ENCODE measurements at places on chromosomes 7 and 10. TPM values are rescaled to one million over a fixed set of nuclear protein-coding genes. Genes with fewer than 3 reads are reported as not detected.

- no peak for DNase-seq
These were observed 23.6 kb downstream of the TSPAN15 start for GRCh38 chr10:69474742-69475432.

DNA sequence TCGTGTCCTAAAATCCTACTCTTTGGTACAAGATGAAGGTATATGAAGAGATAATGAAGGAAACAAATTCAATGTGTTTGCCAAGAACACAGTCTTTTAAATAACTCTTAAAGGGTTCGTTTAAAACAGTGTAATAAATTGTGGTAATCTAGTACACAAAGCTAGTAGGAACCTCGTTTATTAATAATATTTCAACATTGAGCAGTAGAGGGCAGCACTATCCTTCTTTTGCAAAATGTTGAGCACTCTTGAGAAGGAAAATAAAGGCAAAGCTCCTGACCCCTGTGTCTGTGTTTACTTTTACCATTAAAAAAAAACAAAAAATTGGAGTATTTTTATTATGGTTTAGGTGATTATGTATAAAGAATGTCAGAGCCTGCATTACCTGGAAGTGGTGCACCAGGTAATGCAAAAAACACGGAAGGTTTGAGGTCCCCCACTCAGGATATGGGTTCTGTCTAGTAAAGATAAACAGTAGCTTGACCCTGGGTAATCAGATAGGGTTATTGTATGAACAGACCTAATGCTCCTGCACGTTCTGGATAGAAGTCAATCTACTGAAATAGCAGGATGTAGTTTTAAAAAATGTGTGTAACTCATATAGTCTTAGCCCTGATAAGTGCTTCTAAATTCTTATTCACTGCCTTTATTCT lies 5.7 kb upstream of the GOT1 start:
- DNase-seq: no peak

- DNase-seq: peak; percentile 18
These were observed 23.0 kb upstream of the ZNF488 start for GRCh38 chr10:47406870-47407691.

The CHST15 gene
- total RNA-seq: 4.0 TPM

- DNase-seq: no peak
These were observed 230.9 kb downstream of the DOCK4 start for GRCh38 chr7:111975346-111975745.

DNA sequence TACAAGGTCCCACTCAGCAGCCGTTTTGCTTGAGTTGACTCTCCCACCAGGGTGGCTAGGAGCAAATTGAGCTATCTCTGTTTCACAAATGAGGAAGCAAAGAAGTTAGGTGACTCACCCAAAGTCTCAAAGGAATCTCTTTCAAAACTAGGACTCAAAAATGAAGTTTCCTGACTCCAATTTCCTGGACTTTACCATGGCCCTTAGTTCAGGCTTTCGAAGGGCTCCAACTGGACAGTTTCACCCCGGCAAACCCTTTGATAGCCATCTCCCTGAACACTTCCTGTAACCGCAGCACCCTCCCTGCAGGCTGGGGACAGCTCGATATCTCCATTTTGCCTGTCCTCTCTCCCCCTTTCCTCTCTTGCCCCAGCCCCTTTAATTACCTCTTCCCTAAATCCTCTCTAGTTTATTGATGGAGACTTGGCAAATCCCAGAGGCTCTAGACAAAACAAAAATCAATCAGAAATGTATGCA lies 4.7 kb upstream of the AFAP1L2 start:
- DNase-seq: no peak

The OIT3 gene
- total RNA-seq: not detected

The NOLC1 gene
- total RNA-seq: 31.2 TPM

GRCh38 chr7:86951895-86952294 lies 107.6 kb downstream of the ELAPOR2 start:
- no peak for DNase-seq

GRCh38 chr10:29151005-29151404 lies 137.9 kb upstream of the LYZL1 start:
- DNase-seq: no peak

- no peak for DNase-seq
These were observed 428.9 kb downstream of the TNS3 start for GRCh38 chr7:47153058-47153457.

The INA gene
- not detected for total RNA-seq

Measured in left ventricle myocardium superior (tissue), 1 donor.